ENCODE measurements at places on chromosomes 1 and 21.
A peak's percentile ranks its signal among the peaks of the same experiment; 100 is the strongest.

GRCh38 chr1:209105701-209106100 is 477.8 kb upstream of the CAMK1G start:
- DNase-seq = no peak

DNA sequence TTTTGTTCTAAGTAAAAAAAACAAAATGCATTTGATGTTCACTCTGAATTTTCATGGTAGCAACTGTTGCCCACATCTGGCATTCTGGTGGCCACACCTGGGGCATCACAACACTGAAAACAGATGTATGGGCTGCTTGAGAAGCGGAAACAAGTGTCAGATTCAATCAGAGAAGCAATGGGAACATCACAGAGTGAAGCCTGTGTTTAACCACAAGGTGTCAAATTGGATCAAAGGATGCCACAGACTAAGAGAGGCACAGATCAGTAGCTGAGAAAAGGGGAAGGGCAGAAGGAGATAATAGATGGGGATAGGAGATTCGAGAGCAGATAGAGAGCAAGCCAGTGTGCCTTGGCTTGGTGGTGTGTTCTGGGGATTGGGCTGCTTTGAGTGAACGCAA is 49.8 kb upstream of the MTF2 start:
- peak; percentile 45 for DNase-seq

DNA sequence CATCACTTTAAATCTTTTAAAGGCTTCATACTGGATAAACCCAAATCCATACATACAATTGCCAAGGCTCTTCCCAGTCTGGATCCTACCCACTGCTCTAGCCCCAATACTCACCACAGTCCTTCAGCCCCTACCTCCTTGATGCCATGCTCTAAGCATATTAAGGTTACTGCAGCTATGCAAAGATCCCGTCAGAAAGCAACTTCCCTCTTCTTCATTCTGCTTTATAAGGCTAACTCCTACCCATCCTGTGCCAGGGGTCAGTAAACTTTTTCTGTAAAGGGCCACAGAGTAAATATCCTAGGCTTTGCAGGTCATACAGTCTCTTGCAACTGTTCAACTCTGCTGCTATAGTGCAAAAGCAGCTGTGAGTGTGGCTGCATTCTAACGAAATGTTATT is 34.3 kb upstream of the MTF1 start:
- no peak for DNase-seq

- no peak for DNase-seq
Measured at GRCh38 chr21:33981391-33982101, 65.9 kb upstream of the ATP5PO start.

DNA sequence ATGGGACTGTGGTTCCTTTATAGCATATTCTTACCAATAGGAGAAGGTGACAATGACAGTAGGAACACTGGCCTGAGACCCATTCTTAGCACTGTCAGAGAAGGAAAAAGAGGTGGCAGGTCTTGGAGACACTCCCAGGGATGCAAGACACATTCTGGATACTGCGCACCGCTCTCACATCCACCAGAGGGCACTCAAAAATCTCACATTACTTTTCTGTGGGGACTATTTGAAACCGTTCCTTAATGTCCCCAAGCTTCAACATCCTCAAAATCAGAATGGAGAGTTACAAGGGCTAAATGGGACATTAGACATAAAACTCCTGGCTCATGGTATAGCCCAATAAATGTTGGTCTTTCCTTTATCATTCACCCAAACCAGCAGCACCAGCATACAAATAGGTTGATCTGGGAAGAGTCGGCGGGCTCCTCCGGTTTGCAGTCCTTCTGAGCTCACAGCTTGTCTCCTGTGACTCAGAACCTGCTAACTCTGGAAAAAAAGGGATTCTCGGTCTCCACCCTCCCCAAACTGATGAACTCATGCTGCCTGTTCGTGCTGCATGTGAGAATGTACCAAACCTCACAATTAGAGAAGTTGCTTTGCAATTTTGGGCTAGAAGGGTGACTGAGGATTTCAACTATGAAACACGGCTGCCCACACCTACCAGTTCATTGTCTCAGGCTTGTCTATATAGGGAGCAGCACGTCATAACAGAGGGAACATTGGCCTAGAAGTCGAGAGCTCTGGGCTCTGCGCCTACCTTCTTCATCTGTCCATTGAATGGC is 40.2 kb downstream of the IL12RB2 start:
- no peak for DNase-seq

GRCh38 chr1:183884526-183884925 is 79.6 kb downstream of the RGL1 start:
- DNase-seq = no peak

DNA sequence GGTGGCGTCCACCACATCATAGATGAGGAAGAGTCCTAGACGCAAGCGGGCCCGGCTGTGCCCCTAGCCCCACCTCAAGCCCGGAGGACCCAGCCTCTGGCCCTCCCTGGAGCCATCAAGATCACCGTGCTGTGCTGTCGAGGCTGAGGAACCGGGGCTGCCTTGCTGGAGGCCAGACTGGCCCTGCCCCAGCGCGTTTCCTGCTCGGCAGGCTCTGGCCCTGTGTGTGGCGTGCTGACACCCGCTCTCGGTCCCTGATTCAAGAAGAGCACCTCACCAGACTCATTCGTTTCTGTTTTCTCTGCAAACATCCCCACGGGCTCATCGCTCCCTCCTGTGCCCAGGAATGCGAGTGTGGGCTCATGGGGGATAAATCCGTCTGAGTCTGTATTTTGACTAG is 51.1 kb downstream of the GLIS1 start:
- no peak for DNase-seq

DNA sequence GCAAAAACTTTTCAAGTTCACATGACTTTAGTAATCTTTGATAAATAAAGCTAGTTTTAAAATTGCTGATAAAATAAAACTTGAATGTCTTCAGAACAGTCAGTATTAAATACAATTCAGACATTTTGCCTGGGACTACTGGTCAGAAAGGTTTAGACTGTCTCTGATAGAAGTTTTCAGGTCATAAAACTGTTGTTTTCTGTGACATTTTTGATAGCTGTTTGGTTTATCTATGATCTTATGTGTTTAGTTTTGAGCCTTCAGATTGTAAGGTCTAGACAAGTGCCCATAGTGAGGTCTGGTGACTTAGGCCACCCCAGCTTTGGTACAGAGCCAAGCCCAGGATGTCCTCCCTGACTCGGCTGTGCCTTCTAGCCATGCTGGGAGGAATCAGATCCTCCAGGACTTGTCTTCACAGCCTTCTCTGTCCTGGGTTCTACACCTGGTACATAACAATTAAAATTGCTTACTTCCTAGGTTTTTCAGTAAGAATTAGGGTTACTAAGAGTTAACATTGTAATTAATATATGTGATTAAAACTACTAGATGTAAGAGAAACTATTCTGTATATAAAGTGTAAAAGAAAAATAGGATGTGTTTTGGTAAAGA is 15.1 kb upstream of the DNAH14 start:
- DNase-seq = no peak

DNA sequence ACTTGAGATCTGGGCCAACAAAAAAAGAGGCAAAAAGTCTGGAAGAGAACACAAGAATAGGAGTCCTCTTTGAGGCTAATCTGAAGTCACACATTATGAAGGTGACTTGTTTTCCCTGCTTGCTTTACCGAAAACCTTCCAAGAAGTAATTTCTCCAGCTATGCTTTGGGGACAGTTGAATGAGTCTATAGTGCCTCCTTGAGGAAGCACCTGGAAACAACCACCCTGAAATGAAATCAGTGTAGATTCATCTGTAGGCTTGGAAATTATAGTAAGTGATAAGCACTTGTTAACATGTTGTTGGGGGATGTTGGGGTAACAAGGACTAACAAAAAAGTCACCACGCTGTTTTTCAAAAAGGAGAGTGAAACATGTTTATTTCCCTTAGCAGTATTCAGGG is 23.4 kb upstream of the RPTN start:
- DNase-seq = peak; percentile 10

DNA sequence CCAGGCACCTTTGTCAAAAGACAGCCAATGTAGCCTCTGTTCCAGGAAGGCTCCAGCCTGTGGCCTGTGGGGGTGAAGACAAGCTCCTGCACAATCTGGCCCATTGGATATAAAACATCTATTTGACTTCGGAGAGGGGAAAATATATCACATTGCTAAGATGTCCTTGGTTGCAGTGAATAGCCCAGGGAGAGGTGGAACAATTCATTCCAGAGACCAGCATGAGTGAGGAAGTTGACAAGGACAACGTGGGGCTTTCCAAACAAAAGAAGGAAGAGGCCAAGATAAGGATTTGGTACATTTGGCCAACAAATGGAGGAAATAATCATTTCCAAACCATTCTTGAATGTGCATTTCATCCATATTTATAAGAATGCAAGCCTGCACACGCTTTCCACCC is 187.0 kb downstream of the ETS2 start:
- DNase-seq = no peak

DNA sequence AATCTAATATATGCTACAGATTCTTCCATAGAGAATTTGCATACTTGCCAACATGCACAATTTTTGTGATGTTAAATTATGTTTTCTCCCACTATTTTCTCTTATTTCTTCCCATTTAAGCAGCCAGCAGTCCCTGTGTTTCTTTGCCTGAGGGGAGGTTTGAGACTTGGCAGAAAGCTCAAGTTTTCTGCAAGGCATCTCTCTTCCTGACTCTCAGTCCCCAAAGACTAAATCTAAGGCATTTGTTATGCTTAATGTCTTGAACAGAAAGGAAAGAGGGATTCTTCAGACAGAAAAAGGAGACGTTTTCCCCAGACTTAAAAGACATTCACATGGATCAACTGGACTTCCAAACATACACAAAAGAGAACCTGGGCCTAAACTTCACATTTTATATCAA is 354.4 kb downstream of the RYR2 start:
- no peak for DNase-seq

DNA sequence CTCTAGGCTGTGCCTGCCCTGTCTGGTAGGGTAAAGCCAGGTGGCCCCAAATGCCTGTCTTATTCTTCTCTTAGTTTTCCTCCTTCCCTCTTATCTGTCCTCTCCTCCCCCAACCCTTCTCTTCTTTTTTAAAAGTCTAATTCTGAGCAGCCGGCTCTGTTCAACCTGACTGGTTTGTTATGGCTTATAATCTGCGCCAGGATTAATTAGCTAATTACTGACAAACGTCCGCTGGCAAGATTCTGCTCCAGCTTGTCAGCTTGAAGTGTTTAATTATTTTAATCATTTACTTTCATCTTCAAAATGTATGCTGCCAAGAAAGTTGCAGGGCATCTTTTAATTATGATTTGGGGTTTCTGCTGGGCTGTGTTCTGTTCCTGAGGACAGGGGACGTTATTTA is 27.2 kb upstream of the PSMB2 start:
- DNase-seq = no peak

DNA sequence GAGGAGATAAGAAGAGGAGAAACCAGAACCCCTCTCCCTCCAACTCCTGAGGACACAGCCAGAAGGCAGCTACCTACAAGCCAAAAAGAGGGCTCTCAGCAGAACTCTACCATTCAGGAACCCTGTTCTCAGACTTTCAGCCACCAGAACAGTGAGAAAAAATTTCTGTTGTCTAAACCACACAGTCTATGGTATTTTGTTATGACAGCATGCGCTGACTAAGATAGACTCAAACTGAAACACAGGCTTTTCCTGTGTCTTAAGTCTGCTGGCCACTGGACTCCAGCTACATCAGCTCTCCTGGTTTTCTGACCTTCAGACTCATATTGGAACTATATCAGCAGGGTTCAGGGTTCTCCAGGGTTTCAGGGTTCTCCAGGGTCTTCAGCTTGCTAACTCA is 126.5 kb upstream of the TNFSF4 start:
- DNase-seq = no peak

DNA sequence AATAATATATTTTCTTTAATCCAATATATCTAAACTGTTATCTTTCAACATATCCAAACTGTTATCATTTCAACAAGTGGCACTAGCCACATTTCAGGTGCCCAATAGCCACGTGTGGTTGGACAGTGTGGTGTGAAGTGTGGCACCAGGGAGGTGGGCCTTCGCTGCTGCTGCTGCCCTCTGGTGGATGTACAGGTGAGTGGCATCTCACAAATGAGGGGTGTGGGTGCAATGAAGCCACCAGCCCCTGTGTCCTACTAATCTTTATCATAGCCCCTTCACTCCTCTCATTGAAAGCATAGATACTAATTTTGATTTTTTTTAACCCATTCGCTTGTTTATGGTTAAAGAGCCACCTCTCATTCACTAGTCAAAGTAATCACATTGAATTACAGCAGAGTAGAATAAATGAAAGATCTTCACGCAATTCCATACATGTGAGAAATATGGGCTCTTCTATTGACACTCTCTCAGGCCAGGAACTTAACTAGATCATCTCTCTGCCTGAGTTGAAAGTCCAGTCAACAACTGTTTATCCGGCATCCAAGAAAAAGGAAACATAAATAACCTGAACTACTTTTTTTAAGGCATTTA is 499.2 kb downstream of the OMA1 start:
- DNase-seq = no peak

- DNase-seq = no peak
Measured at GRCh38 chr1:66003690-66004089, 211.0 kb downstream of the PDE4B start.

DNA sequence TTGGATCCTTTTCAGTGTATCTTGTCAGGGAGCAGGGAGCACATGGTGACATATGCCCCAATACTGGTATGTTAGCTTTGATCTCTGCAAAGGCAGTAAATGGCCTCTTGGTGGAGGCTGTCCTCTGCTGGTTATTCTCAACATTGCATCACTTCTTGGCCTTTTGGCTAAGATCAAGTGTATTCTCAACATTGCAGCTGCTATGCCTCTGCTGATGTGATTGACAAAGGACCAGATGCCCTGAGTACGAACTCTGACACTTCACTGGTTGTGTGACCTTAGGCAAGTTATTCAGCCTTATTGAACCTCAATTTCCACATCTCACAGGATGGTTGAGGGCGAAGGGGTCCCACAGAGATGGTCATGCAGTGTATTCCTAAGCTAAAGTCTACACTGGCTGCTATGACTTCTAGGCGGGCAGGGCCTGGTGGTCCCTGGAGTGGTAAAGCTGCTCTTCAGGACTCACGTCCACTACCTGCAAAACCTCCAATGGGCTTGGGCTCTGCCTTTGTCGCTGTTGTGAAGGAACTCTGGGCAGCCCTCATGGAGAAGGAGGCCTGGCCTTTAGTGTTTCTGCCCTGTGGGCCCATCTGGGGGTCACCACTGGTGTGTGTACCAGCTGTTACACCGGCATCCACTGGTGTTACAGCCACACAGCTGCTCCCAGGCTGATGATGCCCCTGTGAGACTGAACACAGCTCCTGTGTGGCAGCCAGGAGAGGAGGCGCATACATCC is 64.8 kb downstream of the DNTTIP2 start:
- no peak for DNase-seq

DNA sequence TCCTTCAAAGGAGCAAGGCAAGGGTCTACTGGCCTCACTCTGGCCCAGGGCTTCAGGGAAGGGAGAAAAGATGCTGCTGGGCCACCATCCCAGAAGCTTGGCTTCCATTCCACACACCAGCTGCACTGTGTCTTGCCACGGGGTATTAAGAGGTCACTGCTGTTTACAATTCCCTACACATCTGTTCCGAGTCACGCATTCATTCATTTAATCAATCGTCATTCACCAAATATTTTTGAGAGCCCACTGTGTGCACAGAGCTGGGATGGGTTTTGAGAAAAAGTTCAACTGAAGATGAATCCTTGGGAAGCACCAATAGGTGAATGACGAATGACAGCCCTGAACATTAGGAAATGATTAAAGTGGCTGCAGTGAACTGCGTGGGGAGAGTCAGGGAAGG is 101.7 kb downstream of the NAV1 start:
- DNase-seq = no peak

GRCh38 chr1:104856091-104856490 is 1106.4 kb downstream of the AMY1C start:
- DNase-seq = no peak

- no peak for DNase-seq
Measured at GRCh38 chr1:10594595-10595223, 120.0 kb downstream of the PEX14 start.

GRCh38 chr1:182095946-182096345 is 34.4 kb upstream of the ZNF648 start:
- DNase-seq = no peak
